ENCODE measurements at places on chromosomes 5 and 9. TPM values are rescaled to one million over a fixed set of nuclear protein-coding genes. Genes with fewer than 3 reads are reported as not detected.
A peak's percentile ranks its signal among the peaks of the same experiment; 100 is the strongest.

DNA sequence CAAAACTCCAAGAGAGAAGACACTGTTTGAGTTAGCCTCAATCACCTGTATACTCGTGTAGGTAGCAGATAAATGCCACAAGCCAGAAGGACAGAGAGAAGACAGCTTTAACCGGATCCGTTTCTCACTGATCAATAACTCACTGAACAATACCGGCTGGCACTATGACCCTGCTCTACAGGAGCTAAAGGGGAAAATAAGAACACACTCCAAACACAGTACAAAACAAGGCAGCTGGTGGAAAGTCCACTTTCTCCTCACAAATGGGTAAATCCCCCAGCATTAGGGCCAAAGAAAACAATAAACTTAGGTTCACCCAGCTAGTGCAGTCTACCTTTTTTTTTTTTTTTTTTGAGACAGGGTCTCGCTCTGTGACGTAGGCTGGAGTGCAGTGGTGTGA lies 169.4 kb downstream of the CRB2 start:
- no peak overlapping the region for H3K4me3 ChIP-seq
- H3K4me1 ChIP-seq: no peaks in the 10 kb centered on the region
- H3K27ac ChIP-seq: no peak overlapping the region
- H3K27me3 ChIP-seq: no peaks in the 10 kb centered on the region

DNA sequence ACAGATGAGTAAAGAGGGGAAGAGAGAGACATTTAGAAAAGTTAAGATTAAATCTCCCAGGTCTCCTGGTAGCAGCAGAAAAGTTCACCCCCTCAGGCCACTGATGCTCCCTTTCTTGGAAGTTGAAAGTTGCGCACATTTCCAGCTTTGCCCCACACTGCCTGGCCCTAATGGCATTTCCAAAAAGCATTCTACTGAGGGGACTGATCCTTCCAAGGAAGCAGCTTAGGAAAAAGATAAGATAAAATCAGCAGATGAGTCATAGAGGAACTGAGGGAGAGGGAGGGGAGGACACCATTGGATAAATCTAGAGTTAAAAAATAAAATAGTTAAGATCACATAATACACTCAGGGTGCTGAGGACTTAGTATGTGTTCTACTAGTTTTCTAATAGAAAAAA lies 67.6 kb upstream of the SLC12A2 start:
- H3K36me3 ChIP-seq: no peaks in the 10 kb centered on the region
- H3K4me3 ChIP-seq: no peak overlapping the region
- H3K4me1 ChIP-seq: peaks cover 13% of the 10 kb centered on the region
- no peaks in the 10 kb centered on the region for H3K27me3 ChIP-seq
- H3K27ac ChIP-seq: no peak overlapping the region

- H3K4me3 ChIP-seq: no peak overlapping the region
- H3K27ac ChIP-seq: no peak overlapping the region
- H3K36me3 ChIP-seq: peaks cover 9% of the 10 kb centered on the region
- DNase-seq: no peak
Observed at GRCh38 chr9:107180206-107180605, 102.9 kb upstream of the RAD23B start.

GRCh38 chr9:131728961-131729360 lies 10.9 kb downstream of the RAPGEF1 start:
- peaks cover 33% of the 10 kb centered on the region for H3K4me1 ChIP-seq
- DNase-seq: no peak
- H3K4me3 ChIP-seq: no peak overlapping the region
- H3K36me3 ChIP-seq: peaks cover 12% of the 10 kb centered on the region
- no peak overlapping the region for H3K27ac ChIP-seq

GRCh38 chr9:131609099-131609830 lies 63.9 kb downstream of the PRRT1B start:
- H3K4me1 ChIP-seq: peaks cover 45% of the 10 kb centered on the region
- peak overlapping the region; percentile 30 for H3K4me3 ChIP-seq
- no peak for DNase-seq
- peak overlapping the region; percentile 99 for H3K27ac ChIP-seq
- H3K27me3 ChIP-seq: no peaks in the 10 kb centered on the region
- H3K36me3 ChIP-seq: peaks cover 10% of the 10 kb centered on the region

GRCh38 chr5:107215611-107216010 lies 455.1 kb downstream of the EFNA5 start:
- no peaks in the 10 kb centered on the region for H3K36me3 ChIP-seq
- H3K4me3 ChIP-seq: no peak overlapping the region
- no peak for DNase-seq
- H3K4me1 ChIP-seq: peaks cover 5% of the 10 kb centered on the region
- H3K27me3 ChIP-seq: no peaks in the 10 kb centered on the region

DNA sequence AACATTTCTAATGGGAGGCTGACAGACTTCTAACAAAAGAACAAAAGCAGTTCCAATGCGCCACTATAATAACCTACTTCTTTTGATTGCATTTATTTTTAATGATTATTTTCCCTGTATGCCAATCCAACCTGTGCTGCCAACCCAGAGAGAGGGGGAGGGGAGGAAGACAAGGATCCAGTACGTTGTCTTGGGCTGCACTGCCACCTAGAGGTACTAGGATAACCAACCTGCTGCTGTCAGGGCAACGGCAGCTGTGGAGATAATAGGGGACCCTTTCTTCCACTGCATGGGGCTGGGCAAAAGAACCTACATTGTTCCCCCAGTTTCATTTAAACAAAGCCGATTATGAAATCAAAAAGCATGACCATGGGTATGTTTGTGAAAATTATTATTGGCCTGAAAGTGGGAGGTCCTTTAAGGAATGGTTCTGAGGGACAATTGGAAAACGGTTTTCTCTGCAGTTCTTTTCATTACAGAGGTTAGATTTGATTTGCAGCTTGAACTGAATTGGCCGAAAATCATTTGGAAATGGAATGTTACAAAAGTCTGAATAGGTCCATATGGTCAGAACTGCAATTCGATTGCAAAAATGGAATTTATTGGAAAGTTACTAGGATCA lies 101.3 kb downstream of the RASEF start:
- H3K27me3 ChIP-seq: peaks cover 26% of the 10 kb centered on the region
- DNase-seq: peak; percentile 81
- H3K36me3 ChIP-seq: no peaks in the 10 kb centered on the region
- H3K4me1 ChIP-seq: peaks cover 21% of the 10 kb centered on the region

The ZFP37 gene
- 8.2 TPM for total RNA-seq

The FOXD4 gene
- total RNA-seq: 0.35 TPM

The IZUMO3 gene
- total RNA-seq: not detected

GRCh38 chr5:78601559-78602314 lies 46.8 kb downstream of the LHFPL2 start:
- DNase-seq: no peak
- H3K36me3 ChIP-seq: peaks cover 5% of the 10 kb centered on the region
- peak overlapping the region; percentile 89 for H3K27ac ChIP-seq
- H3K4me3 ChIP-seq: no peak overlapping the region
- H3K4me1 ChIP-seq: peaks cover 59% of the 10 kb centered on the region

- no peaks in the 10 kb centered on the region for H3K27me3 ChIP-seq
- H3K27ac ChIP-seq: no peak overlapping the region
- no peak overlapping the region for H3K4me3 ChIP-seq
- no peak for DNase-seq
- no peaks in the 10 kb centered on the region for H3K36me3 ChIP-seq
Observed at GRCh38 chr5:177018341-177018740, 4.2 kb upstream of the ZNF346 start.

GRCh38 chr5:147051193-147051592 lies 172.6 kb upstream of the PPP2R2B start:
- no peak overlapping the region for H3K4me3 ChIP-seq
- no peaks in the 10 kb centered on the region for H3K36me3 ChIP-seq
- H3K27ac ChIP-seq: no peak overlapping the region
- DNase-seq: no peak
- peaks cover 16% of the 10 kb centered on the region for H3K4me1 ChIP-seq

Data from mesothelial cell of epicardium (in vitro differentiated cells).